ENCODE measurements at places on chromosomes 4 and X. TPM values are rescaled to one million over a fixed set of nuclear protein-coding genes. Genes with fewer than 3 reads are reported as not detected.

DNA sequence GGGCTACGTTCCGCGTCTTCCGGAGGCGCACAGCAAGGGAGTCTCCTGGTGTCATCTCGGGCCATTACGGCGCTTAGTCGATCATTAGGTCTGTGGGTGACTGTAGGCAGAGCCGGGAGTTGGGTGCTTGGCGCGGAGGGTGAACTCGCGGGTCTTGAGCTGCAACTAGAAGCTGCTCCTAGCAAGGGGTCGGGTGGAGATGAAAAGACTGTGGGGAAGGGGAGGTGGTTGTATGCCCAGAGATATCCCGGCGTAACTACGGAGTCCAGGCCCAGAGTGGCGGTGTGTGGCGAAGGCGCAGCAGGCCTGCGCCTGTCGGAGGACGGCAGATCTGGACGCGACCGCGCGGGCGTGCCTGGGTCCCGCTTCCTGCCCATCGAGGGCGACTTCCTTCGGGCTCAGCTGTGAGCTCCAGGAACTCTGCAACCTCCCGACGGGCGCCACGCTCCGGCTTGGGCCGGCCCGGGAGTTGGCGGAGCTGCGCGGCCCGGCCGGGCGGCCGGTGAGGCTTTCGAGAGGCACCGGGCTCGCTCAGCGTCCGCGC lies 2.7 kb upstream of the NKX3-2 start:
- no peak overlapping the region for H3K4me3 ChIP-seq
- no peak for DNase-seq
- H3K27me3 ChIP-seq: no peaks in the 10 kb centered on the region
- H3K4me1 ChIP-seq: no peaks in the 10 kb centered on the region
- H3K36me3 ChIP-seq: no peaks in the 10 kb centered on the region
- H3K27ac ChIP-seq: no peak overlapping the region

- no peak overlapping the region for H3K4me3 ChIP-seq
- peaks cover 47% of the 10 kb centered on the region for H3K27me3 ChIP-seq
- no peaks in the 10 kb centered on the region for H3K36me3 ChIP-seq
- H3K27ac ChIP-seq: no peak overlapping the region
Measured at GRCh38 chrX:20471483-20471882, 204.8 kb upstream of the RPS6KA3 start.

DNA sequence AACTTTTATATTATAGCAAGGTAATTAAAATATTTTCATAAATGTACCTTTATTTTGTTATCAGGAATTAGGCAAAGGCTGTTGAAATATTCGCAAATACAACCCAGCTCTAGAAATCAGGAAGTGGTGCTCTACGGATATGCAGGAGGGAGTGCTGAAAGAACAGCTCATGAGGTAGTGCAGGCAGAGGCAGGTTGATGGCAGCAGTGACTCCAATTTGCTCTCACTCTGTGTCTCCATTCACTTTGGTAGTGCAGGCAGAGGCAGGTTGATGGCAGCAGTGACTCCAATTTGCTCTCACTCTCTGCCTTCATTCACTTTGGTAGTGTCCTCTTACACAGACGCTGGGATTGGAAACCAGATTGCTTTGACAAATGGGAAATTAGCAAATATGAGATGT lies 277.9 kb downstream of the TRIML1 start:
- H3K27ac ChIP-seq: no peak overlapping the region
- H3K36me3 ChIP-seq: no peaks in the 10 kb centered on the region
- no peaks in the 10 kb centered on the region for H3K4me1 ChIP-seq
- H3K4me3 ChIP-seq: no peak overlapping the region

- H3K4me1 ChIP-seq: peaks cover 7% of the 10 kb centered on the region
- H3K36me3 ChIP-seq: no peaks in the 10 kb centered on the region
- H3K4me3 ChIP-seq: no peak overlapping the region
- no peak overlapping the region for H3K27ac ChIP-seq
- peaks cover 29% of the 10 kb centered on the region for H3K27me3 ChIP-seq
Measured at GRCh38 chrX:103565197-103565596, 20.1 kb upstream of the TCEAL4 start.

ODAM gene
- not detected for total RNA-seq

DNA sequence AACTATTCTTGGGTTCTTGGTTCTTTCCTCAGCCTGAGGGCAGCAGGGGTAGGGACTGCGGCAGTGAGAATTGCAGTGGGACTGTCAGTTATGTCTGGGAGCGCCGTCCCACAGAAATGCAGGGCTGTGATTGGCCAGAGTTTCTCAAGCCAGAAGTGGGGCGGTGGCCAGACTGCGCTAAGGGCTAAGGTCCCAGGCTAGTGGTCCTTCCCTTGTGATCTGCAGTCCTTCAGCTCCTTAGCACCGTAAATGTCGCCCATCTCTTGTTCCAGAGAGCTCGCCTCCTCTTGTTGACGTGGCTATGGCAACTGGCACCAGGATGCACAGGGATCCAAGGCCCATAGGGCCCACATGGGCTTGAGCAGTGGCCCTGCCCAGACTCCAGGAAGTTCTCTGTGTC lies 223.5 kb downstream of the GRIA2 start:
- H3K4me1 ChIP-seq: no peaks in the 10 kb centered on the region
- no peaks in the 10 kb centered on the region for H3K27me3 ChIP-seq
- no peaks in the 10 kb centered on the region for H3K36me3 ChIP-seq
- no peak overlapping the region for H3K4me3 ChIP-seq
- no peak for DNase-seq

AIMP1 gene
- 103 TPM for total RNA-seq

DNA sequence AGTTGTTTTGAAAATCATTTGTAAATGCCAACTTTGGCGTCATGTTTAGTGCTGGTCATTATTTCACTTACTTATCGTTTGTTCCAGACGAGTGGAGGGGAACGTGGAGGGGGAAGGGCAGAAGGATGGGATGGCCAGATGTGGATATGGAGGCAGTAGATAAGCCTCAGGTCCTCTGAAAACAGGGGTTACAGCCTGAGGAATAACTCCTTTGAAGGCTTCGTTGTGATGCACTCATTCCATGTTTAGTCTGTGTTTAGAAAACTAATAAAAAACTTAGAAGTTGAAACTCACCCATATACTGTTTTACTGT lies 1.1 kb downstream of the MOB1B start:
- peaks cover 4% of the 10 kb centered on the region for H3K36me3 ChIP-seq
- H3K27me3 ChIP-seq: no peaks in the 10 kb centered on the region
- peaks cover 9% of the 10 kb centered on the region for H3K4me1 ChIP-seq
- peak overlapping the region; percentile 85 for H3K4me3 ChIP-seq

- no peak overlapping the region for H3K4me3 ChIP-seq
- H3K4me1 ChIP-seq: peaks cover 20% of the 10 kb centered on the region
- H3K36me3 ChIP-seq: peaks cover 7% of the 10 kb centered on the region
- H3K27me3 ChIP-seq: no peaks in the 10 kb centered on the region
Measured at GRCh38 chr4:72602396-72603376, 33.7 kb upstream of the ADAMTS3 start.

SPANXD gene
- total RNA-seq: not detected

IL1RAPL2 gene
- 3.2 TPM for total RNA-seq

DNA sequence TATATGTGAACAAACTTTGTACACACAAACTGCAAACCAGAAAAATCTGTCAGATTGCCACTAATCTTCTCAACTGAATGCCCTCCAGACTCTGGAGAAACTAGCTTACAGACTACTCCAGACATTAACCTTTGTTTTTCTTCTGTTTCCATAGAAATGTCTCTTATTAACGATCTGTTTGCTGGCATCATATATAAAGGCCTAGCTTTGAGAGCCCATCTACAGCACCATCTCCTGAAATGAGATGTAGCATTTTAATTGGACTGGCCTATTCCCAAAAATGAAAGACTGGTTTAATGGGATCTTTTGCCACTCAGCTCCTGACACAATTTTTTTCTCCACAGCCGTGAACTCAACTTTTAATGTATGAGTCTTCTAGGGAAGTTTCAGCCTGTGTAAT lies 266.0 kb upstream of the IL1RAPL1 start:
- no peaks in the 10 kb centered on the region for H3K27me3 ChIP-seq
- no peaks in the 10 kb centered on the region for H3K36me3 ChIP-seq
- no peak for DNase-seq
- H3K4me1 ChIP-seq: no peaks in the 10 kb centered on the region
- H3K4me3 ChIP-seq: no peak overlapping the region

DNA sequence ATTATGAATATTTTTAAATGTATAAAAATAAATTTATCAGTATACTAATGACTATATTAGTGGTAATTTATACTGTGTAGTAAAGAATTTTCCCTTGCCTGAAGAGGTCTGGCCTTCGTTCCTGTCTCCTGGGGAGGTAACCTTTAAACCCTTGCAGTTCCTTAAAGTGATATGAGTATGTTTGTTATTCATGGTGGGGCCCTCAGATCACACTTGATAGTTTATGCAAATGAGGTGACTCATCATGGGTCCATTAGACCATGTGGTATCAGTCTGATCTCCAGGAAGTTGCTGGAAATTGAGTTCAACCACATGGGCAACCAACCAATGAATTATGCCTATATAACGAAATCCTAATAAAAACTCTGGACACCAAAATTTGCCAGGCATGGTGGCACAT lies 904.1 kb downstream of the RPA4 start:
- no peaks in the 10 kb centered on the region for H3K4me1 ChIP-seq
- H3K4me3 ChIP-seq: no peak overlapping the region
- H3K27ac ChIP-seq: no peak overlapping the region
- H3K27me3 ChIP-seq: peaks cover 11% of the 10 kb centered on the region

CENPVL2 gene
- total RNA-seq: not detected

DNA sequence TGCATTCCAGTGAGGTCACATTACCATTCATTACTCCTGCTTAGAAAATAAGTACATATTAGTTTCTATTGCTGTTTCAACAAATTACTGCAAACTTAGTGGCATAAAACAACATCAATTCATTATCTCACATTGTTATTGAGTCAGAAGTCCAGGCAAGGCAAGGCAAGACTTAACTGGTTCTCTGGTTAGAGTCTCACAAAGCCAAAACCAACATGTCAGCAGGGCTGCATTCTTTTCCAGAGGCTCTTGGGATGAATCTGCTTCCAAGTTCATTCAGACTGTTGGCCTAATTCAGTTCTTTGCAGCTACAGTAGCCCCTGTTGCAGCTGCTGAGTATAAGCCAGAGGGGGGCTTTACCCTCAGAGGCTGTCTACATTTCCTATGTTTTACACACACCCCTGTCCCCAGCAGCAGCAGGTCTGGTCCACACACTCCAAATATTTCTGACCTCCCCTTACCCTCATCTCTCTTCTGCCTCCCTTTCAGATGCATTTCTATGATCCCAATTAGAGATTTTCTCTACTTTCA lies 892.1 kb upstream of the EPHA5 start:
- peak; percentile 11 for DNase-seq
- H3K27me3 ChIP-seq: no peaks in the 10 kb centered on the region
- H3K36me3 ChIP-seq: no peaks in the 10 kb centered on the region

DNA sequence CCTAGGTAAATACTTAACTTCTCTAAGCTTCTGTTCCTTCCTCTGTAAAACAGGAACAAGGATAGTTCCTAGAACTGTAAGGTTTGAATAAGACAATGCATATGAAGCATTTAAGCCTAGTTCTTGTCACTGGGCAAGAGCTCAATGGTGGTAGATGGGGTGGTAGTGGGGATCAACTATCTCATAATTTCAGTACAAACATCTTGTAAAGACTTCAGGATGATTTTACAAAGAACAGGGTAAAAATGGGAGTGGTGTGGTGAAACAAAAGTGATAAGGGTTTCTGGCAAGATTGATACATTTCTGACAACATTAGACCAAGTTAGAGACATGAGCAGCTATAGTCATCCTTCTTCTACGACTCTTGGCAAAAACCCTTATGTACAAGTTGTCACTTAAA lies 137.8 kb downstream of the SCFD2 start:
- no peak overlapping the region for H3K27ac ChIP-seq
- no peak overlapping the region for H3K4me3 ChIP-seq
- H3K36me3 ChIP-seq: no peaks in the 10 kb centered on the region
- no peak for DNase-seq
- no peaks in the 10 kb centered on the region for H3K4me1 ChIP-seq

GYPE gene
- total RNA-seq: not detected

GRCh38 chr4:82560853-82561785 lies 669 bp downstream of the TMEM150C start:
- peaks cover 38% of the 10 kb centered on the region for H3K27me3 ChIP-seq
- no peak overlapping the region for H3K27ac ChIP-seq
- no peaks in the 10 kb centered on the region for H3K36me3 ChIP-seq
- H3K4me3 ChIP-seq: peak overlapping the region; percentile 67
- no peaks in the 10 kb centered on the region for H3K4me1 ChIP-seq
- DNase-seq: no peak

RNF113A gene
- 19.0 TPM for total RNA-seq

XG gene
- total RNA-seq: not detected

UGT2B7 gene
- total RNA-seq: not detected

ADH5 gene
- total RNA-seq: 110 TPM

CNKSR2 gene
- total RNA-seq: not detected

CFI gene
- not detected for total RNA-seq

- DNase-seq: no peak
- H3K4me1 ChIP-seq: no peaks in the 10 kb centered on the region
- no peak overlapping the region for H3K27ac ChIP-seq
- H3K36me3 ChIP-seq: no peaks in the 10 kb centered on the region
- no peaks in the 10 kb centered on the region for H3K27me3 ChIP-seq
- no peak overlapping the region for H3K4me3 ChIP-seq
Measured at GRCh38 chrX:6244666-6245065, 16.0 kb upstream of the NLGN4X start.
